CD8-positive, alpha-beta T cell (primary cell): ENCODE measurements at places on chromosomes 2 and 18.

DNA sequence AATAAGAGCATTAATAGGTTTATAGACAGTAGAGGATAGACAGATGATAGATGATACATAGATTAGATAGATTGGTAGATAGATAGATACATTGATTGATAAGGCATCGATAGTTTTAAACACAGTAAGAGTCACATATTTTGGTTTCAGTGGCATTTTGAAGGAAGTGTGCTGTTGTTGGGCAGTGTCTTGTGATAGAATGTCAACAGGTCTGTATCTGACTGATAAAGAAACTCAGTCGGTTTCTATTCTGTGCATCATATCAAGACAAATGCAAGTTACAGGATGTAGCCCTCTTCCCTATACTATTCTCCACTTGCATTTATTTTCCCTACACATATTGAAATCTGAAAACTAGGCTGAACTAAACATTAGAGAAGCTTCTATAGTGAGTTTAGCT lies 1229.0 kb upstream of the ZEB2 start:
- DNase-seq, result no peak

DNA sequence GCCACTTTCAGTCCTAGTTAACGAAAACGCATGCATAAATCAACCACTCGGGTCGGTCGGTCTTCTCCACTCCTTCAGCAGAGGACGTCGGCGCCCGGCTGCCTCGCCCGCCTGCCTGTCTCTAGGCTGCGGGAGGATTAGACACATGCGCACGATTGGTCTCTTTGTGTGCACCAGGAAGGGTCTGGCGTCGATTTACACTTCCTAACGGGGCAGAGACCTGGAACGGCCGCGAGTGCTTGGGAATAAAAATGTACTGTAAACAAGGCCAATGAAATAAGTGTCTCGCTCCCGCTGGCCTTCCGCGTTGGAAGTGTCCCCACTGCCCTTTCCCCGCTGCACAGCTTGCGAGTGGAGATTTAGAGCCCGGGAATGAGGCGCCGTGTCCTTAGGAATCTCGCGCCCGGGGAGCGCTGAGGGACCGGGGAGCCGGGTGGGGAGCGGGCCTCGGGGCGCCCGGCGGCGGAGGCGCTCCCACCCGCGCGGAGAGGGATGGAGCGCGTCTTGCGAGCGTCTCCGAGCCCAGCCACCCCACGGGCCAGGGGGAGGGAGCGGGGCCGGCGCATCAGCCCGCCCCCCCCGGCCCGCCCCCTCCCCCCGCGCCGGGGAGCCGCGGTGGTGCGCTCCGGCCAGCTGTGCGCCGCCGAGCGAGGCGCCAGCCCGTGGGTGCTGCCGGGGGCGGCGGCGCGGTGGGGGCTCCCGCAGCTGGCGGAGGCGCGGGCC lies at the start of gene DOK6:
DOK6 (plus strand) TSS at position 636 of the 723 bp plus-strand sequence.
- DNase-seq, result no peak

GRCh38 chr18:74489676-74490075 lies 6.5 kb upstream of the CNDP2 start:
- no peak for DNase-seq

DNA sequence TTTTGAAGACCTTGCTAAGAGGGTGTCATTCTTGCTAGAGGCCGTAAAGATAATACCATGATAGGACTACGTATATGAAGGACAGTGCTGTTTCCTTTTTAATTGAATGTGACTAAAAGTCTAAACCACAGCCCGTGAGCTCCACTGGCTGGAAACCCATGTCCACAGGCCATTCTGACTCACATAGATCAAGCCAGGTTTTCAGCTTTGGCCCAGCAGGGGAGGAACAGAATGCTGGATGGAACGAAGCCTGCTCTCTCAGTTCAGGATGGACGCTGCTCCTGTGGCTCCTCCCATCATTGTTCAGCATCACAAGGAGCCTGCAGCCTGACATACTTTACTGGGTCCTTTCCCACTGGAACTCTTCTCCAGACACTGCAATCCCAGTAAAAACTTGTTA lies 47.6 kb downstream of the ALPK2 start:
- DNase-seq, result no peak

DNA sequence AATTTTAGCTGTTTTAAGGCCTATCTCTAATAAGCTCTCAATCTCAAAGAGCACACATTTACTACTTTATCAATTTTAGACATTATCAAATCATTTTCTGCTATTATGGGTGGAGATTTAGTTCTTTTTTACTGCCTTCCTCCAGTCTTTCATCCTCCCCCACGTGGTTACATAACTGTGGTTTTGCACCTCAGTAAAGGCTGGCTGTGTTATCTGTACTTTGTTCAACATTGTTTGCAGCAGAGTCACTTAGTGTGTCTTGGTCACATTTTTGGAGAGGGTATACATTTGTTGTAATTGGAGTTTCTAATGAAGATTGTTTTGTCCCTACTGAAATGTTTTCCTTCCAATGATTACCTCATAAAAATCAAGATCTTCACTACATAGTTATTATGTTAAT lies 549.6 kb upstream of the CELF4 start:
- no peak for DNase-seq

DNA sequence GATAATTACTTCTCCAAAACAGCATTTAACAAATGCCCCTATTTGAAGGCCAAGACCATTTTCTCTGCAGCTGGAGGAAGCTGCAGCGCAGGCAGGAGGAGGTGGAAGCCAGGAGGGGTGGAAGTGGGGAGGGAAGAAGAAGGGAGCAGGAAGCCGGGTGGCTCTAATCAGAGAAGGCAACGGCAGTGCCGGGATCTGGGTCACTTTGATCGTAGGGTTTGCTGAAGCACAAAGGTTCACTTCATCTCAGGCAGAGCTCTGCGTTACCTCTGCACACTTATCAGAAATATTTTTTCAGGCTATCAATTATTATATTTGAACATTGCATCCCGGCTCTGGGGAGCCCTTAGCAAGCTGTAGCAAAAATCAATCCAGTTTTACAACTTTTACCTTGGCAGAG lies 315.8 kb upstream of the POU3F3 start:
- DNase-seq, result no peak

DNA sequence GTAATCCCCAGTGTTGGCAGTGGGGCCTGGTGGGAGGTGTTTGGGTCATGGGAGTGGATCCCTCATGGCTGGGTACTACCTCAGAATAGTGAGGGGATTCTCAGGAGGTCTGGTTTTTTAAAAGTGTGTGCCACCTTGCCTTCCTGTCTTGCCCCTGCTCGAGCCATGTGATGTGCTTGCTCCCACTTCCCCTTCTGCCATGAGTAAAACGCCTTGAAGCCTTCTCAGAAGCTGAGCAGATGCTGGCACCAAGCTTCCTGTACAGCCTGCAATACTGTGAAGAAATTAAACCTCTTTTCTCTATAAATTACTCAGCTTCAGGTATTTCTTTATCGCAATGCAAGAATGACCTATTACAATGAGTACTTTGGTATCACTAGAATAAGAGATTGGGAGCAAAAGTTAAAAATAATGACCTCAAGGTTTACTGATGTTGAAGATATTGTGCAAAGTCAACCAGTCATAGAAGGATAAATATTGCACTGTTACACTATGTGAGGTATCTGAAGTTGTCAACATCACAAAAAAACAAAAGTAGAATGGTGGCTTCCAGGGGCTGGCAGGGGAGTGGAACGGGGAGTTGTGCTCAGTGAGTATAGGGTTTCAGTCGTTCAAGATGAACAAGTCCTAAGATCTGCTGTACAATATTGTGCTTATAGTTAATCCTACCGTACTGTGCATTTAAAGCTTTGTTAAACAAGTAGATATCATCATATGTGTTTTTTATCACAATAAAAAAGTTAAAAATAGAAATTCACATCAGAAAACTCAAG lies 938.3 kb upstream of the CNTNAP5 start:
- no peak for DNase-seq

DNA sequence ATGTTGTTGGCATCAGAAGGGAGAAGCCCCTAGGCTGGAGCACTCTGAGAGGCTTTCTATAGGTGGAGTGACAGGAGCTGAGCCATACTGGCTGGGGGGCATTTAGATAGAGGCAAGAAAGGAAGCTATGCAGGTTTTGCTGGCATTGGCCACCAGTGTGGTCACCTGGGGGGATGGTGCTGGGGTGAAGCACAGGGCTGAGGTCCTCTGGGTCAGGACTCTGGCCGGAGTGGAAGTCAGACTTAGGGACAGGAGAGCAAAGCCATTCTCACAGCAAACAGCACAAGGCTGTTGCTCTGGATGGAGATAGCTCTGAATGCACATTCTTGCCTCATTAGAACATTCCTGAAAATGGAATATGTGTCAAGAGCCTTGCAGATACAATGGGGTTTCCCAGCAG lies 47.4 kb downstream of the NTSR2 start:
- DNase-seq, result no peak

DNA sequence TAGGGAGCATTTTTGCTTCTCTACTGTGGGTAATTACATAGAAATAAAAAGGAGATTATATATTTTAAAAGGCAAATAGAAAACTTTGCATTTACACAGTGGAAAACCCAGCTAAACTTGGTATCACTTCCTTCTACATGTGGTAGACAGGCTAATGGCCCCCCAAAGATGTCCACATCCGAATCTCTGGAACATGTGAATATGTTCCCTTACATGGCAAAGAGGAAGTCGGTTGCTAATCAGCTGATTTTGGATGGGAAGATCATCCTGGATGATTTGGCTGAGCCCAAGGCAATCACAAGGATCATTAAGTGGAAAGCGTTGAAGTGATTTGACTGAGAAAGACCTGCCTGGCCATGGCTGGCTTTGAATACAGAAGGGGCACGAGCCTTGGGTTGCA lies 26.2 kb downstream of the CREG2 start:
- DNase-seq, result no peak
